ENCODE measurements at places on chromosomes 6 and 20. TPM values are rescaled to one million over a fixed set of nuclear protein-coding genes. Genes with fewer than 3 reads are reported as not detected.

UNC5CL gene
- 2.4 TPM for total RNA-seq

GRCh38 chr20:35291654-35292503, at the start of gene FAM83C:
Gene FAM83C (minus strand): TSS chr20:35292425. CDS start chr20:35292304, 121 bp downstream.
- no peak for DNase-seq

- no peak for DNase-seq
Measured at GRCh38 chr6:87049779-87050178, 45.1 kb downstream of the CGA start.

ABHD12 gene
- 72.1 TPM for total RNA-seq

ZNF831 gene
- not detected for total RNA-seq

- DNase-seq = no peak
Measured at GRCh38 chr6:53664623-53665022, 933 bp downstream of the KLHL31 start.

MYBL2 gene
- total RNA-seq = 76.9 TPM

DNA sequence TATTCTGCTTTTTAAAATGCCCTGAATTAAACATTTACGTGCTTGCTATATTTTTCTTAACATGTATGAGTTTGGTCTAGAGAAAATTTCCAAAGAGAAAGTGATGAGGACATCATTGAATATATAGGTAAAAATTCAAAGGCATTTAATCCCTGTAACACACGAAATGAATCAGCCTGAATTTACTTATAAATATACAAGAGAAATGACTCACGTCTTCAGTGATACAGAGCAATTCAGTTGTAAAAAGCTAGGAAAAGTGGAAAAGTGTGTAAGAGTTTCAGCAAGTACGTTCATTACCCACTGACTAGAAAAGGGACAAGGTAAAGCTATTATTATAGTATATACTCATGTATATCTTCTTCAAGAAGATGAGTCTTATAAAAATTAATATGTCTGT, 124.8 kb downstream of the HIVEP1 start:
- no peak for DNase-seq

DNA sequence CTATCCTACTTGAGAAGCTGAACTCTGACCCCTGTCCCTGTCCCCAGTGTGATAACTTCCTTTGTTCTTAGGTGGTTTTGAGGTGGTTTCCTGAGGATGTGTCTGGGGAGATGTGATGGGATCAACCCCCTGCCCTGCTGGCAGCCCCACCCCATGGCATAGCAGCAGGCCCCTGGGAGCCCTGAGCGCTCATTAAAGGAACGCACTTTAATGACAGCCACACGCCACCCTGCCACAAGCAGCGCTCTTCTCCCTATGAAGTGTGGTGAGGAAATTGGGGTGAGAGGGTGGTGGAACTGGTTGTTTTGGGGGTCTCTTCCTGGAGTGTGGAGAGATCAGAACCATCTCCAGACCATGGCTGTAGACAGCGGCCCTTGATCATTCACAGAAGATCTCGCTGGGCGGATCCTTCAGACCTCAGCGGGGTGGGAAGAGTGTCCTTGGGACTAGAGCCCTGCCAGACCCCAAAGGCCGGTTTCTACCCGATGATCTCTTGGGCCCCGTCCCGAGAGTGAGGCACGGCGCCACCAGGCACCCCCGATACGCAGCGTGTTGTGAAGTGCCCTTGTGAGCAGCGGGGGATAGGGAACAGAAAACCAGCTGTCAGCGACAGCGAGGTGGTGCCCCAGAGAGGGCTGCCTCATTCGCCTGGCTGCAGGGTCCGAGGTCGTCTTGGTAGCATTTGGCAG, 45.4 kb downstream of the SYNJ2 start:
- no peak for DNase-seq

GRCh38 chr6:139372326-139373153, 1.9 kb downstream of the CITED2 start:
- DNase-seq = no peak

DNA sequence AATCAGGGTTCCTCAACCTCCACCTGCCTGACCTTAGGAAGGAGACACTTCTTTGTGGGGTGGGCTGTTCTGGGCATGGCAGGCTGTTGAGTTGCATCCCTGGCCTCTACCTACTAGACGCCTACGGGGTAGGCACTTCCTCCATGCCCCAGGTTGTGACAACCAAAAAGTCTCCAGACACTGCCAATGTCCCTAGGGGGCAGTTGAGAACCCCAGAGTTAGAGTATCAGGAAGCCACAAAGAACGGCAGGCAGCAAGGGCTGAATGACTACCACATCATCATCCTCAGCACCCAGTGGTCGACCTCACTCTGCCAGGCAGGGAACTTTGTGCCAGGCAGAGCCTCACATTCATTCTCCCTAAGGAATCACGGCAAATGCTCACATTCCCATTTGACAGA, 21.5 kb downstream of the PMEPA1 start:
- no peak for DNase-seq

PHACTR3 gene
- not detected for total RNA-seq

GRCh38 chr20:46396052-46396740, 10.2 kb downstream of the ELMO2 start:
- DNase-seq = no peak

- no peak for DNase-seq
Measured at GRCh38 chr6:111480988-111481822, 1.8 kb downstream of the REV3L start.

FNDC11 gene
- not detected for total RNA-seq

GRCh38 chr6:20444786-20445271, 43.1 kb downstream of the E2F3 start:
- no peak for DNase-seq

GRCh38 chr6:160461641-160462040, 113.5 kb downstream of the SLC22A3 start:
- DNase-seq = no peak

DNA sequence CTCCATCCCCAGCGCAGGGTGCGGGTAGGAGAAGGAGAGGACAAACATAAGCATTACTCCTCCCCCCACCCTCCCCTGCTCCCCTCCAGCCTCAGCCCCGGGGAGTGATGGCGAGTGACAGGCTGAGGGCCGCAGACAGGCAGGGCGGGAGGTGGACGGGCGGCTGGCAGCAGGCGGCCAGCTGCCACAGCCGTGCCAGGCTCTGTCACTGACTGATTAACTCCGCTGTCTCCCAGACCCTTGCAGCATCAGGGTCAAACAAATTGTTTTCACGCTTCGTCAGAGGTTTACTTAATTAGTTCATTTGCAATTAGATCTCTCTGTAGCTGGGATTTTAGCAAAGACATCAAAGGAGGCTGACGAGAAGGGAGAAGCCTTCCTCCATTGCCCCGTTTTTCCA, 41.9 kb downstream of the FOXP4 start:
- no peak for DNase-seq

AFDN gene
- total RNA-seq = 136 TPM

GRCh38 chr20:64106435-64106961, 867 bp downstream of the NPBWR2 start:
- DNase-seq = no peak

Measured in HepG2 (cell line).